Activated T-helper 1 cell treated with Interleukin-2 at 50 U/mL for 16 hours (primary cell): ENCODE measurements at places on chromosomes 3 and 15.

DNA sequence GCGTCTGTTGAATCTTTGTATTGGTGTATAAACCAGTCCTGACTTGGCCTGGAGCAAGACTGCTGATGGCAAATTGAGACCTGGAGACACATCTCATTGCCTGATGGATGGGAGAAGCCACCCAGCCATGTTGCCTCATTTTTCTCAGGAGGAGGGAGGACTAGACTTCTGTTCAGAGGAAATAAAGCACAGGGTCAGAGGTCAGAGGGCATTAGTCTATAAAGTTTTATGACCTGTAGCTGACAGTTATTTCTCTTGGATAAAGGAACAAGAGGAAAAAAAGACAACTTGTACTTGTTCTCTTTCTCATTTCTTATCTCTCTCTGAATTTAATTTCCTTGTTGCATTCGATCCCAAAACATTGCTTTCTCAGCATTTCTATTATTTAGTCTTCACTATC is 775.9 kb downstream of the SQOR start:
- DNase-seq, result no peak

GRCh38 chr3:185928496-185928895 is 9.3 kb downstream of the TRA2B start:
- no peak for DNase-seq

DNA sequence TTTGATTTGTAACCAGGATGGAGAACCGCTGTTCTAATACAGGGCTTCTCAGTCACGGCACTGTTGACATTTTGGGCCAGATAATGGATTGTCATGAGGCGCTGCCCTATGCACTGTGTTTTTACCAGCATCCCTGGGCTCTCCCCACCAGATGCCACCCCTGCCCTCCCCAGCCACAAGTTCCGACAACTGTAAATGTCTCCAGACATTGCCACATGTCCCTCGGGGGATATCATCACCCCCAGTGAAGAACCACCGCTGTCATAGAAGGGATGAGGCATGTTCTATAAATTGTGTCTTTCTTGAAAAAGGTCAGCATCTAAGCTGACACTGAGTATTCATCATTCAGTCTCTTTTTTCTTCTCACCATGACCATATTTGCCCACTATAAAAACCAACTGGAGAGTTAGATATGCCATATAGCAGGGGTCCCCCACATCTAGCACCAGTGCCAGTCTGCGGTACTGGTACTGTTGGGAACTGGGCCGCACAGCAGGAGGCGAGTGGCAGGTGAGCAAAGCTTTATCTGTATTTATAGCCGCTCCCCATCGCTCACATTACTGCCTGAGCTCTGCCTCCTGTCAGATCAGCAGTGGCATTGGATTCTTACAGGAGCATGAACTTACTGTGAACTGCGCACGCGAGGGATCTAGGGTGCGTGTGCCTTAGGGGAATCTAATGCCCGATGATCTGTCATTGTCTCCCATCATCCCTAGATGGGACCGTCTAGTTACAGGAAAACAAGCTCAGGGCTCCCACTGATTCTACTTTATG is 260.5 kb upstream of the ST8SIA2 start:
- DNase-seq, result no peak

GRCh38 chr3:93906245-93906644 is 67.5 kb downstream of the PROS1 start:
- no peak for DNase-seq

DNA sequence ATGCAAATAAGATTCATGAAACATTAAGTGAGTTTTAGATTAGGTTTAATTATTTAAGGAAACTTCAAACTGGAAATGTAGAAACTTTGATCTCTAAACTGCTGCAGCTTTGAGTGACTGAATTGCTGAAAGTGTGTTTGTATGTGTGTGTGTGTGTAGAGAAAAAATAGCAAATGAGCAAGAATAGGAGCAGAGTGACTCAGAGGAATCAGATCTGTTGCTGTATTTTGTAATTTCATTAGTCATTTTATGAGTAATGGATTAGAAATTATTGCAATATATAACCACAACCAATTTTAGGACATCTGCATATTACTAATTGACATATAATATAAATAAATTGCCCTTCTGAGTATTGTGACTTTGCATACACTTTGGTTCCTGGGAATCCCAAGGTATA is 52.8 kb upstream of the SLC9A9 start:
- no peak for DNase-seq
